GM23338 (cell line): ENCODE measurements at places on chromosomes 6 and 20.

DNA sequence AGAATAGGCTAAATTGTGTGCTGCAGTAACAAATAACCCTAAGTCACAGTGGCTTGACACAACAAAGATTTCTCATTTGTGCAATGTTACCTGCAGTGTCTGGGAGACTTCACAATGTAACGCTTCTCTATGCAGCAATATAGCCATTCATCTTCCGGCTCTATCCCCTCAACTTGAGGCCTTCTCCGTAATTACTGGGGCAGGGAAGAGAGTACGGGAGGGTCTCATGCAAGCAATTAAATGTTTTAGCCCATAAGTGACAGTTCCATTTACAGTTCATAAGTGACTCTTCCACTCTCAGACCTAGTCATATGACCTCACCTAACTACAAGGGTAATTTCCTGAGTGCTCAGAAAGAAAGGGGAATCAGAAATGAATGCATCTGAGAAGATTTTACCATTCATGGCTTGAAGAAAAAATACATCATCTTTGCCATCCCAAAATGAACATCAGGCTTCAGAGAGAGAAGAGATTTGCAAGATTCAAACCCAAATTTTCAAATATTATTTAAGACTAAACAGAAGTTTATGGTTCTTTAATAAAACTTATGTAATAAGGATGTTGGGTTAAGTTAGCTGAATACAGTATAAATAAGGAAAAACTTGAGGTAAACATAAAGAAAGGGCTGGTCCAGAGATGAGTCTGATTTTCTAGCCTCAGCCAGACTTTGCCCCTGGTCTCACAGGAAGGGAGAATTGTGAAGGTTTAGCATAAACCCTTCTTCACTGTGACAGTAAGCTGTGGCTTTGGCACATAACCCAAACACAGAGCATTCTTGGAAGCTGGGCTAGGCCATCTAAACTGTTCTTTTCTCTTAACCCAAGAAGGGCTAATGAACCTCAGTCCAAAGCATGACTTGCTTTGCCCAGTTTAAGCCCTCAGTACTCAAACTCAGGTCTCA is 13.3 kb downstream of the GPR6 start:
- no peak for DNase-seq

- DNase-seq = no peak
Measured at GRCh38 chr6:75613056-75613501, 11.4 kb downstream of the SENP6 start.

DNA sequence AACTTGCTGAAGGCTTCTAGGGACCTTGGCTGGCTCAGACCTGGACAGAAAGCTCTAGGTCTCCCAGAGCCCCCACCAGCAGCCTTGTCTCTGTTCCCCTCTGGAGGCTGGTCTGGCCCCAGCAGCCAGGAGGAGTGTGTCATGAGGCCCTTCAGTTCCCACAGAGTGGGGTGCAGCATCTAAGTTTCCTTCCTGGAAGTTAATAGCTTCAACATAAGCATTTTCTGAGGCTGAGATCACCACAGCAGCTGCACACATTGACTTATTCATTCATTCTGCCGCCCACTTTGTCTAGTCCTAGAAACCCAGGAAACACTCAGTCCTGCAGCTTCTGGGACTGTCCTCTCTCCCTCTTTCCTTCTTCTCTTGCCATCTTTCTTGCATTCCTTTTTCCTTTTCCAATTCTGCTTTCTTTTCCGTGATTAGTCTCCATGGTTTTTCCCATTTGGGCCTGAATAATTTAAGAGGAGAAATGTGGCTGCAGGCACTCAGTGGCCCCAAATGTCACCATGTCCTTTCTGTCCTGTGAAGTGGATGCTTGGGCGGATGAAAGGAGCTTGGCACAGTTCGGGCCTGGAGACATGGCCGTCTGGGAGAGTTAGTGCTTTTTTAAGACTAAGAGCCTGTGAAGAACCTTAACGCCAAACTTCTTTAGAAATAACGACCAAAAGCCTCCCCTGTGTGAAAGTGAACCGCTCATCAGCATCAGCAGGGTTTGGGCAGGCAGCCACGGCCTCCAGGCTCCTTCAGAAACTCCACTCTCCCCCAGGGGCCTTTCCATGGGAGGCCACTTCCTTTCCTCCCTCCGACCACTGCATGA is 31.0 kb upstream of the PCMTD2 start:
- no peak for DNase-seq

DNA sequence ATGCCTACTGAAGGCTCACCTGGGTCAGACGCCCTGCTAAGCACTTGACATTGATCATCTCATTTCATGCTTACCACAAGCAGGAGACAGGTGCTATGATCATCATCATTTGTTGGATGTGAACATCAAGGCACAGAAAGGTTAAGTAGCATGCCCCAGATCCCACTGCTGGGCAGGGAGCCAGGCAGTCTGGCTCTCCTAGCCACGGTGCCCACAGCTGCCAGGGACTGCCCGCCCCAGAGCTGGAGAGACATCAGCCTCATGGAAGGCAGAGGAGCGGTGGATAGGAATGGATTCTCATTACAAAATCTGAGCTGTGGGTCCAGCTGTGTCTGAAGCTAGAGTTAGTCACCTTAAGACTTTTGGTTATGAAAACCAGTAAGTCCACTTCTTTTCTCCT is 3.6 kb downstream of the SULF2 start:
- no peak for DNase-seq

GRCh38 chr6:154908723-154909122 is 86.4 kb upstream of the TIAM2 start:
- DNase-seq = no peak

DNA sequence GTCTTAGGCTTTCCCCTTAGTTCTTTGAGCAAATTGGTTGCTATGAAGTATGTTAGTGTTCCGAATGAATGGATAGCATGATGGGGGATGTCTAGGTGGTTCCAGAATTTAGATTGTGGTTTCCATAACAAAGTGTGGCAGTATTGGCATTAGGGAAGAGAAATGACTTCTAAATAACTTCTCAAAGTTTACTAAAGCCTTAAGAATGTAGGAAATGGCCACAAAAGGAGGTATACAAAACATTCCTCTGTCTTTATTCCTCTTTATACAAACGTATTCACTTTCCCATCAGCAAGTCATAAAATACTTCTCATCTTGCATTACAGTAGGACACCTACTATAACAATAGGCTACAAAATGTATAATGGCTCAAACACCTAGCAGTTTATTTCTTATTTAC is 279.6 kb downstream of the ESR1 start:
- no peak for DNase-seq

- DNase-seq = peak; percentile 26
Measured at GRCh38 chr6:906920-907319, 214.0 kb upstream of the EXOC2 start.

DNA sequence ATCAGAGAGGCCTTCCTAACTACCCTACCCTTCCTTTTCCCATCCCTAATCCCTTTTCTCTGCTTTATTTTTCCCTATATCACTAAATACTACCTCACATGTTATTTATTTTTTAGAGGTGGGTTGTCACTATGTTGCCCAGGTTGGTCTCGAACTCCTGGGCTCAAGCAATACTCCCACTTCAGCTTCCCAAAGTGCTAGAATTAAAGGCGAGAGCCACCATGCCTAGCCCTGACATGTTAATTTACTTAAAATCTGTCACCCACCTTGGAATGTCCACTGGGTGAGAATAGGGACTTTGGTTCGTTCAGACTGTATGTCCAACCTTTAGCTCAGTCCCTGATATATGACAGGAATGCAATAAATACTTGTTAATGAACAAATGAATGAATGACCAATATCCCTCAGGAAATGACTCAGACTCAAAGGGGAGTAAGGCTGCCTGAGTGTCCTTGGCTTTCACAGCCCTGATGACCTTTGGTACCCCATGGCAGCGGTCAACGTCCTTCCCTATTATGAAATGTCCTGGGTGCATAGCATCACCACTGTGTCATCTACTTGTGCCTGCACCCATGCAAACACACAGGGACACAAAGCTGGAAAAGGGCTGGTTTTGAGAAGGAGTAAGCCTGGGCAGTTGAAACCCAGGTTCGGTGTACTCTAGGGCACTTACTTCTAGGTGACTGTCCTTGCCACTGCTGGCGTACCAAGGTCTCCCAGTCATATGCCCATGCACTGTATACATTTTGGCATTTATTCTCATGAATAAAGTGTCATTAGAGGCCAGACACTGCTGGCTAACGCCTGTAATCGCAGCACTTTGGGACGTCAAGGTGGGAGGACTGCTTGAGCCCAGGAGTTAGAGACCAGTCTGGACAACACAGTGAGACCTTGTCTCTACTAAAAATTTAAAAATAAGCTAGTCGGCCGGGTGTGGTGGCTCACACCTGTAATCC is 26.5 kb downstream of the BCL2L1 start:
- no peak for DNase-seq

DNA sequence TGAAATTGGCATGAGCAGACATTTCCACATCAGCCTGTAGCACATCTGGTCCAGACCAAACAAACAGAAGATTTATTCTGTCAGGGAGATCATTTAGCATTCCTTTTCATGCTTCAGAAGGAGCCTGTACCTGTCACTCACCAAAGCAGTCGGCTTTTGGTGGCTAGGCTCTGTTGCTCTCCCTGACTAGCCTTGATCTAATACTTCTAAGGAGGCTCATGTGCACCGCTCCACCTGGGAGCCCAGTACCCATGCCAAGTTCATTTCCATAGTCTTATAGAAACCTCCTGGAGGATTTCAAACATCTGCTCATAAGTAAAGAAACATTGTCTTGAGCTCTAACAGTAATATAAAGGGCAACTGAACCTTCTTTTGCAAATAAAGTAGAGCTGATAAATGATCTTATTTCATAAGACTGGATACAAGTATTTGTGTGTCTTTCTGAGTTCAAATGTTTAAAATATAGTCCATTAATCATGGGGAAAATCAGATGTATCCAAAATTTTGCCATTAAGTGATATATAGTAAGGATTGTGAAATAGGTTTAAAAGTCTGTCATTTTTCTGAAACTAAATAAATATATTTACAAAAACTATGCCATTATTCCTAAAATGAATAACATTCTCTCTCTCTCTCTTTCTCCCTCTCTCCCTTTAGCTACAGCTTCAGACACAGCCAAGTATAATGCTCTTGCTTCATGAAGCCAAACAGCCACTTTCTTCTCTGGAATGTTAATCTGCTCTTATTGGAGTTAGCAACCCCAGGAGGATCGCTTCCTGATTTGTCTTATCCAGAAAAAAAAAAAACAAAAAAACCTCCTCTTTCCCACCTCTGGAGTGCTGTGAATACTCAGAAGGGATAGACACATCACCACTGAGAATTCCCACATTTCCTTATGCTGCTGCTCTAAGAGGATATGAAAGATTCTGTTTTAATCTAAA is 192.7 kb upstream of the TFAP2D start:
- peak; percentile 34 for DNase-seq

DNA sequence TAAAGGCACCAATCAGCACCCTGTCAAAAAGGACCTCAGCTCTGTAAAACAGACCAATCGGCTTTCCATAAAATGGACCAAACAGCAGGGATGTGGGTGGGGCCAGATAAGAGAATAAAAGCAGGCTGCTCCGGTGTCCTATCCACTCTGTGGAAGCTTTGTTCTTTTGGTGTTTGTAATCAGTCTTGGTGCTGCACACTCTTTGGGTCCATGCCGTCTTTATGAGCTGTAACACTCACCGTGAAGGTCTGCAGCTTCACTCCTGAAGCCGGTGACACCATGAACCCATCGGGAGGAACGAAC is 7.3 kb upstream of the PXDC1 start:
- no peak for DNase-seq

GRCh38 chr6:142728910-142729481 is 216.0 kb downstream of the HIVEP2 start:
- DNase-seq = no peak

GRCh38 chr6:143755301-143755744 is 77.6 kb downstream of the PHACTR2 start:
- DNase-seq = no peak

- no peak for DNase-seq
Measured at GRCh38 chr20:44032583-44033331, 118.1 kb downstream of the TOX2 start.
